ENCODE measurements at places on chromosomes 12 and 14. TPM values are rescaled to one million over a fixed set of nuclear protein-coding genes. Genes with fewer than 3 reads are reported as not detected.

The ASIC1 gene
- total RNA-seq = 14.3 TPM

The LRRC43 gene
- total RNA-seq = 0.13 TPM

The CCER1 gene
- not detected for total RNA-seq

The SLC6A15 gene
- total RNA-seq = 12.5 TPM

The TAOK3 gene
- 18.6 TPM for total RNA-seq

The PRR4 gene
- total RNA-seq = 1.3 TPM

The AQP6 gene
- not detected for total RNA-seq

The AKAP3 gene
- total RNA-seq = 5.2 TPM

The LRRC10 gene
- total RNA-seq = not detected

The INHBC gene
- not detected for total RNA-seq

The POTEG gene
- total RNA-seq = not detected

The MYO1H gene
- not detected for total RNA-seq

The FAM90A1 gene
- total RNA-seq = 0.13 TPM

The PSEN1 gene
- total RNA-seq = 34.4 TPM

The OR6C1 gene
- total RNA-seq = not detected

The HVCN1 gene
- 6.4 TPM for total RNA-seq

The PPP4R4 gene
- total RNA-seq = 8.5 TPM

The TSHR gene
- not detected for total RNA-seq

The INF2 gene
- 35.0 TPM for total RNA-seq

The IL31 gene
- total RNA-seq = not detected

The SMCO2 gene
- not detected for total RNA-seq

The SLC6A12 gene
- total RNA-seq = not detected

The C12orf56 gene
- 0.13 TPM for total RNA-seq

The ACIN1 gene
- 53.3 TPM for total RNA-seq

The KRT6A gene
- 20.6 TPM for total RNA-seq

The SYT1 gene
- 12.0 TPM for total RNA-seq

The LTB4R gene
- 0.91 TPM for total RNA-seq

The TMTC1 gene
- total RNA-seq = 30.9 TPM

The ISCU gene
- total RNA-seq = 92.7 TPM

The POU6F1 gene
- total RNA-seq = 2.6 TPM

The CELA1 gene
- total RNA-seq = not detected

The ATF1 gene
- total RNA-seq = 21.6 TPM

The MDP1 gene
- total RNA-seq = 22.0 TPM

The FLRT2 gene
- 12.1 TPM for total RNA-seq

The BHLHE41 gene
- total RNA-seq = 3.1 TPM

The SLC17A8 gene
- total RNA-seq = not detected

The ENDOU gene
- not detected for total RNA-seq

The NOVA1 gene
- 6.1 TPM for total RNA-seq

The LRRIQ1 gene
- 0.48 TPM for total RNA-seq

The PMCH gene
- total RNA-seq = not detected

The RNASE7 gene
- total RNA-seq = not detected

The TAS2R9 gene
- total RNA-seq = not detected
